ENCODE measurements at places on chromosomes 7 and 10. TPM values are rescaled to one million over a fixed set of nuclear protein-coding genes. Genes with fewer than 3 reads are reported as not detected.

LIPN gene
- total RNA-seq, result not detected

KIF11 gene
- 12.0 TPM for total RNA-seq

ZNF736 gene
- total RNA-seq, result 50.7 TPM

DRGX gene
- 0.23 TPM for total RNA-seq

LIPM gene
- total RNA-seq, result not detected

GSTO2 gene
- total RNA-seq, result 6.7 TPM

DGKI gene
- total RNA-seq, result 93.9 TPM

CCDC146 gene
- 19.1 TPM for total RNA-seq

ASB10 gene
- not detected for total RNA-seq

FHIP2A gene
- 50.3 TPM for total RNA-seq

ANK3 gene
- total RNA-seq, result 291 TPM

ABCB4 gene
- total RNA-seq, result 2.3 TPM

SPDYE5 gene
- not detected for total RNA-seq

OR9A2 gene
- total RNA-seq, result 0.69 TPM

SCART1 gene
- total RNA-seq, result 1.2 TPM

GIMAP5 gene
- 3.7 TPM for total RNA-seq

SGMS1 gene
- 37.8 TPM for total RNA-seq

IL15RA gene
- total RNA-seq, result not detected

FGFBP3 gene
- total RNA-seq, result 21.7 TPM

SPDYE16 gene
- total RNA-seq, result 0.23 TPM

NCF1 gene
- 0.69 TPM for total RNA-seq

SVOPL gene
- total RNA-seq, result 3.0 TPM

MEOX2 gene
- 0.23 TPM for total RNA-seq

OPN4 gene
- not detected for total RNA-seq

FOXI2 gene
- total RNA-seq, result not detected

EBLN1 gene
- total RNA-seq, result not detected

PILRA gene
- 1.2 TPM for total RNA-seq

C7orf57 gene
- 5.8 TPM for total RNA-seq

FGL2 gene
- total RNA-seq, result 2.3 TPM

GLI3 gene
- total RNA-seq, result 5.1 TPM

ASAH2B gene
- total RNA-seq, result 12.2 TPM

SEMA3E gene
- total RNA-seq, result 12.2 TPM

SSC4D gene
- total RNA-seq, result 1.6 TPM

TEX47 gene
- not detected for total RNA-seq

ZNF853 gene
- 28.8 TPM for total RNA-seq

IL6 gene
- not detected for total RNA-seq

THSD7A gene
- 30.4 TPM for total RNA-seq

LRIT1 gene
- not detected for total RNA-seq

REPIN1 gene
- 40.4 TPM for total RNA-seq

LRRC4 gene
- 21.2 TPM for total RNA-seq

EPC1 gene
- 80.5 TPM for total RNA-seq

WDR37 gene
- 37.1 TPM for total RNA-seq

ELOVL3 gene
- total RNA-seq, result 0.92 TPM

DPP6 gene
- 85.1 TPM for total RNA-seq

AMZ1 gene
- 4.4 TPM for total RNA-seq

HOXA6 gene
- total RNA-seq, result not detected

AGBL3 gene
- 7.4 TPM for total RNA-seq

CEP55 gene
- 4.6 TPM for total RNA-seq

AGAP6 gene
- 4.8 TPM for total RNA-seq

MSS51 gene
- 3.5 TPM for total RNA-seq

GFRA1 gene
- 42.7 TPM for total RNA-seq

GCK gene
- total RNA-seq, result 13.8 TPM

FAM20C gene
- total RNA-seq, result 30.7 TPM

KLF14 gene
- total RNA-seq, result 0.23 TPM

CLEC5A gene
- total RNA-seq, result under 0.01 TPM

GARIN1A gene
- 0.92 TPM for total RNA-seq

STEAP4 gene
- 0.23 TPM for total RNA-seq

Data from diencephalon (tissue), 1 donor.